ENCODE measurements at places on chromosomes 3 and 15.

DNA sequence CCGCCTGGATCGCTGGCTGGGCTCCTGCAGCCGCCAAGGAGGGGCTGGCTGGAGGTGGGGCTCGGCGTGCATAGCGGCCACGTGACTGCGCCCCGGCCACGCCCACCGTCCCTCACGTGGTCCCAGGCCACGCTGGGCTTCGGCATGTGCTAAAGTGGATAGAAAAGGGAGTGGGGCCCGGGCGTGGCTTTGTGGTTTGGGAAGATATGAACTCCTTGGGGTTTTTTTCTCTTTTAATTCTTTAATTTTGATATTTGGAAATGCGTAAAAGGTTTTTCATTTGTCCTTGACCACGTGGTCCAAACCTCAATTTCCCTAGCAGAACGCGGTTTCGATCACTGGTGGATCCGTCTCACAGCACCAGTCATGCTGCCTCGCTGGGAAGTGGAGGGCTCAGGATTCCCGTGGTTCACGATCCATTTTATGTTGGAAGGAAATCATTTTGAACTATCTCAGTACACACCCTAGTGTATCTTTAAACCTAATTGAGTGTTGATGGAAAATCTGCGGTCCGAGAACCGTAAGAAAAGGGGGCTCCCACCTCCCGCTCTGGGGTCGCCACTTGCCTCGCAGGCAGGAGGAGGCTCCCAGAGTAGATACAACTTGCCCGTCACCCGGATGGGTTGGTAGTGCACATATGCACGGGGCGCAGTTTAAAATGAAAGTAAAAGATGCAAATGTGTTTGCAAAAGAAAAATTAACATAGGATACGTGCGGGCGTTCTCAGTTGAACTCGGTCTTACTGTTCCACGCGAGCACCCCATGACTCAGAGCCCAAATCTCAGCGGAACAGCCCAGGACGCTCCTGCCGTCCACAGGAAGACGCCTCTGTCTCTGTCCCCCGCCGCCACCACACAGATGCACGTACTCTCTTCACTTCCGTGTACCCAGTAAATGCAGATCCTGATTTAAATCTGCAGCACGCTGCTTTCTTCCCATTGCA lies 141.9 kb downstream of the PGPEP1L start:
- peak; percentile 79 for DNase-seq

DNA sequence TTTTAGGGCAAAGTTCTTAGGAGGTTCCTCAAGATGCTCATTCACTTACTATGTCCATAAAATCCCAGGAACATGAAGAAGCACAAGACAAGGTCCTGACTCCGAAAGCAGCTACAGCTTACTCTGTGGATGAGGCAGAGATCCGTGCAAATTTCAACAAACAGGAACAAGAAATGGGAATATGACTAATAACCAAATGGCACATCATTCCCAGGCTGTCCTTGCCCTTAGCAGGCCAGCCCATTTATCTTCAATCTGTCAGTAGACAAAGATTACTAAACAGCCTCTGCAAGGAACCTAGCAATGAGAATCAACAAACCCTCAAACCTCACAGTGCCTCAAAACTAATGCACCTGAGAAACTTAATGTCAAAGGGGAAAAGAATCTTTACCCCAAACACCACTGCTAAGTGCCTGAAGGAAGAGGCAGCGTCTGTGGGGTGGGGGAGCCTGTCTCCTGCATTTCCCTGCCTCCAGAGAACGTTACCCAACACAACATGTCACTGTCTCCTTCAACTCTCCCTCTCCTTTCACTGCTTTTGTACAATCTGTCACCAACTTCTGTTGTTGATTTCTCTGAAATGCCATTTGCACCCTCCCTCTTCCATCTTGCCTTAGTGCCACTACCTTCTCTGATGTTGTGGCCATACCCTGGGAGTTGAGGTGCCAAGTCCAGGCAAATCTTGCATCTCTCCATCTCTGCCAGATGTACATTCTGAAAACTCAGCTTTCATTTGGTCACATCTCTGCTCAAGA lies 4.8 kb downstream of the TNFAIP8L3 start:
- DNase-seq, result peak; percentile 68

GRCh38 chr3:50627407-50628051 lies 10.6 kb downstream of the MAPKAPK3 start:
- DNase-seq, result peak; percentile 79

DNA sequence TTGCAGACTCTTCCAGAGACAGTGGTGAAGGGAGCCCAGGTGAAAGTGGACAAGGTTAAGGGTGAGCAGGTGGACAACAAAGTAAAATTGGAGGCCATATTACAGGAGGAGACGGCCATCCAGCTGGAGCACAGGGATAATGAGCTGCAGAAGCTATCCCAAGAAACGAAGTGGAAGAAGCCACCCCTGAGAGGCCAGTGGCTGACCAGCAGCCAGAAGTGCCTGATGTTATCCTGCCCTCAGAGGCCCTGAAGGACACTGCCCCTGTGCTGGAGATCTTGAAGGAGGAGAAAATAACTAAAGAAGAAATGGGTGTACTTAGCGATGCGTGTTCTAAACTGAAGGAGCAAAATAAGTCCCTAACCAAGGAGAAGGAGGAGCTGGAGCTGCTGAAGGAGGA lies 107.6 kb downstream of the SMAD6 start:
- DNase-seq, result no peak

- no peak for DNase-seq
Observed at GRCh38 chr3:100545371-100545770, 53.0 kb downstream of the TMEM45A start.

- DNase-seq, result peak; percentile 69
Observed at GRCh38 chr15:30065025-30065801, 17.5 kb upstream of the GOLGA8J start.

All from fibroblast of lung (primary cell).